NCI-H1930 (cell line): ENCODE measurements at places on chromosomes 5 and 9.

DNA sequence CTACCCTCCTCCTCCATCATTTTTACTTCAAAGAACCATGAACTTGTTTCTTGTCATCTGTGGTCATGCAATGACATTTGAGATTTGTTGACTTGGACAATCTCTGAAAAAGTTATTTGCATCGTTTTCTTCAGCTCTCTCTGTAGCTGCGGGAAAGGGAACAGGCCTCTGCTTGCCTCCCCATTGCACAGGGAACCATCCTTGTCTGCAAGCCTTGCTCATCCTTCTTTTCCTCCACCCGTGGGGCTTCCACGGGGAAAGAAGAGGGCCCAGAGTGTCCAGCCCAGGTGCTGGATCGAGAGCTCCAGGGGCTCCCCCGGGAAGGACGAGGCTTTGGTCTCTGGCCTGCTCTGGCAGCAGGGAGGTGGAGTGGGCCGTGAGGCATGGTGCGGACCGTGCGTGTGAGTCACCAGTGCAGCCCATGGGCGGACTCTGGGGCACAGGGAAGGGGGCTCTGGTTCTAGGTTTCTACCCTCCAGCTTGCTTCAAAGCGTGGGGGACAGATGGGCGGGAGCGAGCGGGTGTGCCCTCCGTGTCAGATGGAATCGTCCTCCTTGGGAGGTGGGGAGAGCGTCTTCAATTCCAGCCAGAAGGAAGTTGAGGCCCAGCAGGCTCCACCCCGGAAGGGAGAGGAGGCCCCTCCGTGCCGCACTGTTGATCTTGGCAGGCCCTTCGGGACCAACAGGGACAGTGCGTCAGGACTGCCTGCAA is 6.0 kb upstream of the IRX4 start:
- no peak for DNase-seq

- DNase-seq = no peak
These were observed 577.7 kb upstream of the FTMT start for GRCh38 chr5:121273833-121274433.

DNA sequence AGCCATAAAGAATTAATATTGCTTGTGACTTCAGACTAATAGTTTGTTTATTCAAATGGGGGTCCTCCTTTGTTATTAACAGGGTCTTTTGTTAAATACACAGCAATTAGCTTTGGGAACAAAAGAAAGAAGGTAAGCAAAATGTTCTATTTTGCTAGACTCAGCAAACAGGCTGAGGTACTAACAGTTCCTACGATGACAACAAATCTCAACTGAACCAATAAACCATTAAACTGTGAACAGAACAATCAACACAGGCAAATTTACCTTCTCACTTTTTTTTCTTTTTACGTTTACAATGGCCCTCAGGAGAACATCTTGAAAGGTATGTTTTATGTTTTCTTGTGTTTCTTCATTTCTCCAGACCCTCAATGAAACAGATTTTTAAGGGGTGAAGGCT is 207.2 kb downstream of the NFIB start:
- peak; percentile 86 for DNase-seq

DNA sequence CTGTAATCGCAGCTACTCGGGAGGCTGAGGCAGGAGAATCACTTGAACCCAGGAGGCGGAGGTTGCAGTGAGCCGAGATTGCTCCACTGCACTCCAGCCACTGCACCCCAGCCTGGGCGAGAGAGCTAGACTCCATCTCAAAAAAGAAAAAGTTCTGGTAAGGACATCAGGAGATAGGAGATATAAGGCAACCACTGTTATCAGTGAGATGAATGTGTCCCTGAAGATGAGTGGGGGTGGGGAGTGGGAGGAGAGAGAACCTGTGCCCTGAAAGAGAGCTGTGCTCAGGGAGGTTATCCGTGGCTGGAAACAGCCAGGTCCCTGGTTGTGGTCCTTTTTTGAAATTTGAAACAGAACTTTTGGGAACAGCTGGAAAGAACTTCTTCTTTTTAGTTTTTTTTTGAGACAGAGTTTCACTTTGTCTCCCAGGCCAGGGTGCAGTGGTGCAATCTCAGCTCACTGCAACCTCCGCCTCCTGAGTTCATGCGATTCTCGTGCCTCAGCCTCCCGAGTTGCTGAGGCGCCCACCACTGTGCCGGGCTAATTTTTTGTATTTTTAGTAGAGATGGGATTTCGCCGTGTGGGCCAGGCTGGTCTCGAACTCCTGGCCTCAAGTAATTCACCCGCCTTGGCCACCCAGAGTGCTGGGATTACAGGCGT is 2.6 kb downstream of the PTPA start:
- DNase-seq = no peak

GRCh38 chr9:99079542-99079941 is 25.4 kb upstream of the TGFBR1 start:
- DNase-seq = no peak

DNA sequence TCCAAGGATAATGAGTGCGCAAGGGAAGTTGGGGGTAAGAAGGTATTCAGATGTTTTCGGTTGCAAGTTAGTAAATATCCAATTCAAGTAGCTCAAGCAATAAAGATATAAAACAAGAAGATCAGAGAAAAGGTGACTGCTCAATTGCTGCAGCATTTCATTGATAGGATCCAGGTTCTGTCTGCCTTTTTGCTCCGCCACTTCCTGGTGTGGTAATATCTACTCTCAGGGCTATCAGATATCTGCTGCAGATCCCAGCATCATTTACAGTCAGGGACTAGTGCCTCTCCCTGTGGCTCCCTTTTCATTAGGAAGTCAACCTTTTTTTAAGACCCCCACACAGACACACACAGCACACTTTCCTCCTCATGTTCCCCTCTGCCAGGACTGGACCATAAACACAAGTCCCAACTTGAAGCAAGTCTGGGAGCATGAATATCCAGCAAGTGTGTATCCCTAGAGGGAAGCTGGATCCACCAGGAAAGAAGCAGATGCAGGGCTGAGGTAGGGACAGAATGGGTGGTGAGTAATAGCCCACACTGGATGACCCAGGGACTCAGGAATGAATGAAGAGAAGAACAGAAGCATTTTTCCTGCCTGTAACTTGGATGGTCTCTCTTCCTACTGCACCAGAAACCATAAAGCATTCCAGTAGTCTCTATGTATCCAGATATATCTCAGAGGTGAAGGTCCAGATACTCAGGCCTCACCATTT is 53.7 kb downstream of the ZNF622 start:
- no peak for DNase-seq

- DNase-seq = no peak
These were observed 2209.2 kb downstream of the MAT2B start for GRCh38 chr5:165714598-165714997.

DNA sequence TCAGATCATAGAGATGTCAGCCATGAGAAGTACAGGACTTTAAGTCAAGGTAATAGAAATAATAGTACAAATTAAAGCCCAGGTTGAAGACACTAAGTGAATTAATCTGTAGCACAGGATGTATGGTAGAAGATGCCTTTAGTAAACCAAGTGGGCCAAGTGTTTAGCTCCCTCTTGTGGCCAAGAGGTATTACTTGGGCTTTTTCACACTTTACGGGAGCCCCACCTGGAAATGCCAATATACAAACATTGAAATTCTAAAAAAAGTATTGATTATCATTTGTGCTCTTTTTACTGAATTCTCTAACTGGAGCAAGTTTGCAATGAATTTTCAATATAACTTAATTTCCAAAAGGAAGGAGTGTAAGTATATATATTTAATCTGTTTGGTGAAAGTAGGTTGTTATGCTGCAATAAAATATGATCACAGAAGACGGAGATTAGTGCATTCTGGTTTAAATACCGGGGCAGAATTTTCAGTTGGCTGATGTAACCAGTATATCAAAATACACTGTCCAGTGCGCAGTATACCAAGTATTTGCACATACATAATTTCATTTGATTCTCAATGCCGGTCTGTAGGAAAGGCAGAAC is 84.7 kb downstream of the PARP8 start:
- DNase-seq = no peak

DNA sequence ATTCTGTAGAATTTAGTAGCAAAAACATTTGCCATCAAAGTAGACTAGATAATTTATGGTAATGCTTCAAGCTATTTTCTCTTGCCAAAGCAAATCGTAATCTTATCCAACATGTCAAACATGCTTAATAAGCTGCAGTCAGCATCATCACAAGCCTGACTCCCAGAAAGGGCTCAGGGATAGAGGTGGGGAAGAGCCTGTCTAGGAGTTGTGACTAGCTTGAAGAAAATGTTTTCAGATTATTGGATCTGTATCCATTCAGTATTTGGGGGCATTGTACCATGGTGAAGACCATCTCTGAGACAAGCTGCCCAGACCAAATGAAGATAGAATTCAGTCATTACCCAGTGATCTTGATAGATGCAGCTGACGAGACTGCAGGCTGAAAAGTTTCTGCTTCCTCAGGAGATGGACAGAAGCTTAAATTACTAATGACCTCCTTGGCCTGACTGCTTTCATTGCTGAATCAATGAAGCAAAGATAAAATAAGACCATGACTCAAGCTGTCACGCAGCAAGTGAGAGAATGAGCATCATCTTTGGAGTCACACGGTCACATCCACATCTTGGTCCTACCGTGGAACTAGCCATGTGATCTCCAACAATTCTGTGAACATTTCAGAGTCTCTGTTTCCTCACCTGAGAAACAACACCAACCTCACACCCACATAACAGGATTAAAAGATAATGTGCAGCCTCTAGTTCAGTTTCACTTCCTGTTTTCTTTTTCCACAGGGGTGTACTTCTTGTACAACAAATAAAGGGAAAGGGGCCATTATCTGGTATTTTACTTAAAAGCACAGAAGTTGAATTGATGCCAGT is 9.4 kb downstream of the ERAP2 start:
- no peak for DNase-seq

DNA sequence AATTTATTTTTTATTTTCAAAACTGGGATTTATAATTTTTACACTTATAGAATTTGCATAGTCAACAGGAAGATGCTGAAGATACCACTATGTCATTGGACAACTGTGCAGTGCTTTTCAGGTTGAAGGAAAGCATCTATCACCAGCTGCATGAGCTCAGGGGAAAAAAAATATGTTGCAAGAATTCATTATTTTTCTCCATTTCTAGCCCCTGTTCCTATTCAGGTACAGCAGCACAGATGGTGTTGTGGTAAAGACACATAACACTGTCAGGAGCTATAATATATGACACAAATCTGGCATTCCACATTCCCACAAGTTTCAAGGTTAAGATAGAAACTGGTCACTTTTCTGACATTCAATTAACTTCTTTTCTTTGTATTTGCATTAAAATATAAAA is 1088.6 kb downstream of the MAT2B start:
- DNase-seq = no peak
